NCI-H1436 treated with DMSO at 0.1 percent for 48 hours (cell line): ENCODE measurements at places on chromosomes 2 and 18.

GRCh38 chr18:44411262-44411905, 269.3 kb upstream of the SETBP1 start:
- DNase-seq = no peak

DNA sequence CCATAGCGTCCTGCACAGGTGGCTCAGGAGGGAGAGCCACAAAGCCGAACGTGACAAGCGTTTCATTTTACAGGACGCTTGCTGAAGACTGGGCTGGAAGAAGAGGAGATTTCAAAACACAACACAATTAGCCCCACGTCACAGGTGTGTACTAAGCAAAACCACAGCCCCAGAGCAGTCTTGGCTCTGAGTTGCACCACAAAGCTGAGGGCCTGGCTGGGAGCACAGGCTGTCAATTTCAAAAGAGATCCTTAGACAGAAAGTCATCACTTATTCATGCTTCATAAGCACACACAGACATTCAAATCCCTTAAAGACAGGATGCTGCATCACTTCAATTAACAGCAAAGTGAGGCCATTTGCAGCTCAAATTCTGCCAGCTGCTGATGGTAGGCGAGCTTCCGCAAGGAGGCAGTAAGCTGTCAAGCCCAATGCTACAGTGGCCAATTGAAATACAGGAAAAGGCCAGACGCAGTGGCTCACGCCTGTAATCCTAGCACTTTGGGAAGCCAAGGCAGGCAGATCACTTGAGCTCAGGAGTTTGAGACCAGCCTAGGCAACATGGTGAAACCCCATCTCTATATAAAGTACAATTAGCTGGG, 79.6 kb downstream of the SKA1 start:
- peak; percentile 4 for DNase-seq

DNA sequence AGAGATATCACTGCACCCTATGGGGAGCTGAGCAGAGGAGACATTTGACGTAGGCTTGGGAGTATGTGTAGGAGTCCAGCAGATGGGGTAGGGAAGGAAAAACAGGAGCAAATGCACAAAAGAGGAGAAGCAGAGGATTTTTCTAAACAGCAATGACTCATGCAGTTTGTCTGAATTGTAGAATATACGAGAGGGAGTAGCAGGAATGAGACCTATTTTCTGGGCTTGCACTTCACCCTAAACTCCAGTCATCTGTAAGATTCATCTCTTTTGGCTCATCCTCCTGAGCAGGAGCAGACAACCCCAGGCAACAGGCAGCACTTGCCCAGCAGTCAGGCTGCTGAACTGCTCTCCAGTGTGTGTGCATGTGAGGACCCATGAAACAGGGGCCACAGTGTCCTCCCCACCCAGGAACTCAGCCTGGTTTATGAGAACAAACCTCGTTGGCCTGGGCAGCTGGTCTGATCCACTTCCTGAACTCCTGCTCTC, 100.2 kb upstream of the CDC42EP3 start:
- no peak for DNase-seq

GRCh38 chr2:204885747-204886146, 340.5 kb downstream of the PARD3B start:
- no peak for DNase-seq

- peak; percentile 22 for DNase-seq
Measured at GRCh38 chr18:62682371-62682770, 33.0 kb upstream of the PHLPP1 start.

DNA sequence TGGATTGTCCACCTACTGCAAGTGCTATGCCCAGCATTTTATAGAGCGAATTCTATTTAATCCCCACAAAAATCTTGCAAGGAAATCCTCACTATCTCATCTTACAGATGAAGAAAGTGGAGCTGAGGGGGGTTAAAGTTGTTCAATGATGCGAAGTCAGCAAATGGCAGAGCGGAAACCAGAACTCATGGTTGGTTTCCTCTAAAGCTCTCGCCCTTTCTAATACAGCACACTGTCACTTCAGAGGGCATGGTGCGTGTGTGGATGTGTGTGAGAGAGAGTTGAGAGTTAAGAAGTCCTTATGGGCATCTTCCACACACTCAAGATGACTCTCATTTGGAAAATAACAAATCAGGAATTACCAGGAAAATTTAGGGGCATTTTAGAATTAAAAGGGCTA, 78.4 kb downstream of the TGFA start:
- no peak for DNase-seq

GRCh38 chr2:69163109-69163508, 150.1 kb downstream of the ANTXR1 start:
- DNase-seq = no peak

- DNase-seq = no peak
Measured at GRCh38 chr2:24682304-24682703, 110.9 kb downstream of the PTRHD1 start.

- DNase-seq = no peak
Measured at GRCh38 chr2:84212611-84213314, 246.3 kb downstream of the SUCLG1 start.

DNA sequence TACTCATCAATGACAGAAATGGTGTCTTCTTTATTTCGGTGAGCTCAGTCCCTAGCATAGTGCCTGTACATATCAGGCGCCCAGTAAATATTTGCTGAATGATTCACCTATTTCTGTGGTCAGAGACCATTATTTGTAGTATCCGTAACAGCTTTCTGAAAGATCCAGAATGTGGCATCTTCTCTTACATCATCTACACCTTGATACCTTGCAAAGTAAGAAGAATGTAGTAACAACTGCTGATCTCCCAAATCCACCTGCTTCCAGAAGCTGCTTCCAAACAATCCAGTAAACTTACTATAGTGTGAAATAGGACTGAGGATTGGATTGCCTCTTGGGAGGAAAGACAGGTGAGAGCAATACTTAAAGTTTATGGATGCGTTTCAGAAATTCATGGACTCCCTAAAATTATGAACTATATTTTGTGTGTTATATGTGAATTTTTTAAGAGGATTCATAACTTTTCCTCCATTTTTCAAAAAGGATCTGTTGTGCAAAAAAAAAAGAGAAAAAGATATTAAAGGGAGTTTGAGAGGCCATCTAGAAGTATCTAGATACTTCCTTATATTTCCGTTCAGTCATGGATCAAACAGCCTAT, 945 bp upstream of the ASXL2 start:
- DNase-seq = no peak

GRCh38 chr18:42338683-42339082, 383.6 kb downstream of the PIK3C3 start:
- no peak for DNase-seq

- no peak for DNase-seq
Measured at GRCh38 chr2:1246239-1246638, 167.0 kb upstream of the TPO start.

GRCh38 chr2:100761365-100761764, 58.6 kb upstream of the NPAS2 start:
- no peak for DNase-seq

DNA sequence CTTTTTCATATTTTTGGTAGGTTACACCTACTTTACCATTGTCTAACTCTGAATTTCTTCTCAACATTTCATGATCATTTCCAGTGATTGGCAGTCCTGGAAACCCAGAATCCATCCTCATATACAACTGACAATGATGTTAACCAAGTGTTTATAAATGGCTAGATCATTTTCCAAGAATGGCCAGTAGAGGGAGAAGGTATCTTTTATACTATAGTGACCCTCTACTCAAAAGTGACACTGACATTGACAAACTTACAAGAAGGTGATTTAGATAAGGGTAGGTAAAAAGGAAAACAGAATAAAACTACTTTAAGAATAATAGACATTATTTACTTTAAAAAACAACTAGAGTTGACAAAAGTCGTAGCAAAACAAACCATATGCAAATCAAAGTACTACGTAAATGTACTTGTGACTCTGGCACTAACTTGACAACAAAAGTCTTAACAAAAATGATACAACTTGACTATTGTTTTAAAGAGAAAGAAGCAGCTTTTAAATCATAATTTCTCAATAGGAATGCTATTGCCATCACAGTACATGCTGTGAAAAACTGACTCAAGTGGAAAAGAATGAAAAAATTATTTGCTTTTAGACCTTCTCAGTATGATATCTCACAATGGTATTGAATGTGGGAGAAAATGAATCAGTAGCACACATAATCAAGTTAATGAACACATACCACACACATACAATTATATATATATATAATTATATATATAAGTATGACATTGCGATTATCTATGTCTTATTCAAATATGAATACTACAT, 76.6 kb upstream of the GRB14 start:
- no peak for DNase-seq

DNA sequence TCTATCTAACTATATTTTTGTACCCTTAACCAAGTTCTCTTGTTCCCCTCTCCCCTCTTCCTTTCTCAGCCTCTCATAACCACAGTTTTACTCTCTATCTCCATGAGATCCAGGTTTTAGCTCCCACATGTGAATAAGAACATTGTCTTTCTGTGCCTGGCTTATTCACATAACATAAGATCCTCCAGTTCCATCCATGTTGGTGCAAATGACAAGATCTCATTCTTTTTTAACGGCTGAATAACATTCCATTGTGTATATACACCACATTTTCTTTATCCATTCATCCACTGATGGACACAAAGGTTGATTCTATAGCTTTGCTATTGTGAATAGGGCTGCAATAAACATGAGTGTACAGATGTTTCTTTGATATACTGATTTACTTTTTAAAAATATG, 83.9 kb upstream of the TMEM178A start:
- DNase-seq = no peak

GRCh38 chr2:234792621-234793022, 159.2 kb upstream of the SH3BP4 start:
- DNase-seq = no peak

DNA sequence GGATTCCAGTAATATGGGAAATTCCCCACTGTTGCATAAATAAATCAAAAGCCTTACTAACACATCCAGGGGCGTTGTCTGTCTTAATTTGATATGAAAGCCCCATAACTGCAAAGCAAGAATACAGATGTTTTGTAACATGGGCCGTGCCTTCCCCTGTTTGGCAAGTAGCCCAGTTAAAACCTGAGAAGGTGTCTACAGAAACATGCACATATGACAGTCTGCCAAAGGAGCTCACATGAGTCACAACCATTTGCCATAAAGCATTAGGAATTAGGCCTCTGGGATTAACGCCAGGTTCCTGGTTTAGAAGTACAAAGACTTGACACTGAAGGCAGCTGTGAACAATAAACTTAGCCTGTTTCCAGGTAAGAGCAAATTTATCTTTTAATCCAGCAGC, 43.1 kb upstream of the LONRF2 start:
- no peak for DNase-seq

- DNase-seq = no peak
Measured at GRCh38 chr2:218880102-218880858, at the start of gene WNT10A. WNT10A (plus strand) TSS chr2:218880852; CDS start chr2:218880996, 144 bp downstream.

DNA sequence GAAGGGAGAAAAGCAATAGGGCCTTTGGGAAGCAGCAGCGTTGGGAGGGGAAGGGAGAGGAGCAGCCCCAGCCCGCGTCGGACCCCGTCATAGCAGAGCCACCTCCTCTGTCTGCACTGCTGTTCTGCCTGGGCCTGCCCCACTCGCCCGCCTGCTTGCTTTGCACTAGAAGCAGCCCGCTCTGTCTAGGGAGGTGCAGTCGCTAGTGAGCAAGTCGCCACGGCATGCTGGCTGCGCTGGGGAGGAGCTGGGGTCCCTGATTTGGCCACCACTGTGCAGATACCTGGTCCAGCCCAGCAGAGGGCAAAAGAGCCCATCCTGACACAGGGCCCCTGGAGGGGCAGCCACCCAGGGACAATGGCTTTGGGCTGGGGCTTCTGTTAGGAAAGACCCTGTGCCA, 8.0 kb upstream of the TMEM214 start:
- no peak for DNase-seq
